RWPE2 (cell line): ENCODE measurements at places on chromosomes 1 and 21.

DNA sequence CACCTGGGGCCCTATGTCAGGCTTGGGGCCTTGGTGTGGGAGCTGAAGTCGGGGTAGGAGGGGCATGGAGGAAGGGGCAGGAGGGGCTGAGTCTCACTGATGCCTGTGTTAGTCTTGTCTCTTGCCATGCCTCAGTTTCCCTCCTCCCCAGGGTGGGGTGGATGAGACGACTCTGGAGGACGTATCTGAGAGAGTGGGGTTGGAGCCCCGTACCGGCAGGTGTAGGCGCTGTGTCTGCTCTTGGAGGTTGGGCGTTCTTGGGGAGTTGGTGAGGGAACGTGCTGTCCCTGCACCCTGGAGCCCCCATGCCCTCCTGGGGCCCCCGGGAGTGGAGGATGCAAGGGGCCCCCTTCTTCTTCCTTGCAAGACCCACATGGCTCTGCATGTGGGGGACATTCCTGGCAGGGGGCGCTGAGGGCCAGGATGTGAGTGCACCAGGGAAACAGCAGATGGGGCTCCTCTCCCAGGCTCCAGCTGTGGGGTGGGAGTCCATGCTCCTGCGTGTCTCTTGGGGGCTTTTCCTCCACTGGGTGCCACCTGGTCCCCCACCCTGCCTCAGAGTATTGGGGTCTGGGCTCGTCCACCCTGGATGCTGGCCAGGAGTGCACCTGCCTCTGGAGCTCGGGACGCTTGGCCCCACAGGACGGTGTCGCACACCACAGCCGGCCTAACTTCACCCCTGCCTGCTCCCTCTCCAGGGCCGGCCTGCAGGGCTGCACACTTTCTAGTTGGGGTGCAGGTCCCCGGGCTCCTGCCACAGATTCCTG, 1.4 kb upstream of the TNFRSF14 start:
- no peak for DNase-seq

DNA sequence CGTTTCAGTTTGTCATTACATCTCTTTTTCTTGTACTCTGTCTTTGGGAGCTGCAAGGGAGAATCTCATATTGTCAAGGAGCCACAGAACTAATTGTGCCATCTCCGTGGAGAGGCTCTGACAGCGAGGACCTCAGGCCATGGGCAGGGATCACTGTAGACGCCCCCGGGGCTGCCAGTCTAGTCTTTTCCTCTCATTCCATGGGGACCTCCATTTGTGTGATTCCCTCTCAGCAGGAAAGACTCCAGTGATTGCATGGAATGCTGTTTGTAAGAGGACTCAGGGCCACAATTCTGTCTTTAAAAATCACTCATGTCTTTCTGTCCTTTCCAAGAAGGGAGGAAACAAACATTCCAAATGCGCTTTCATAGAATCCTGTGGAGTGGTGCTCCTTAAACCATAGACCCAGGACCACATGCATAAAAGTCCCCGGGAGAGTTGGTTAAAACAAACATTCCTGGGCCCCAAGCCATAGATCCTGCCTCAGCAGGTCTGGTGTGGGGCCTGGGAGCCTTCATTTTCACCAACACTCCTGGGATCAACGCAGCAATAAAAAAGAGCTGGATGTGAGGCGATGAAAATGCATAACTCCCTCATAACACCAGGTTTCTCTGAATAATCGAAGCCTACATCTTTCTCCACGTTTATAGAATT, 104.5 kb downstream of the ZP4 start:
- no peak for DNase-seq

DNA sequence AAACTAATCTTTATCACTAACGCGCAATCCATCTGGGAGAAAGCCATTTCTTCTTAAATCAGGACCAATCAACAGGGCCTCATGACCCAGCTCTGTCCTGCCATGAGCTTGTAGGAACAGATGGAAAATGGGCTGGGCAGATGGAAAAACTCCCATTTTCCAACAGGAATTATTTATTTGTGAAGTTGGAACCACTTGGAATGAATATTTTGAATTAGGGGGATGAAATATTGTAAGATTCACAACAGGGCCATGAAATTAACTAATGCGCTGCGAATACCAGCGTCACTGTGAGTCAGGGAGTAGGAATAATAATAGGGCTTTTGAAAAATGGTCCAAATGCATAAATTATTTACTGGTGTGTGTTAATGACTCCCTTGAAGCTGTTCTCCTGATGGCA, 53.1 kb upstream of the CYP2J2 start:
- DNase-seq, result no peak

DNA sequence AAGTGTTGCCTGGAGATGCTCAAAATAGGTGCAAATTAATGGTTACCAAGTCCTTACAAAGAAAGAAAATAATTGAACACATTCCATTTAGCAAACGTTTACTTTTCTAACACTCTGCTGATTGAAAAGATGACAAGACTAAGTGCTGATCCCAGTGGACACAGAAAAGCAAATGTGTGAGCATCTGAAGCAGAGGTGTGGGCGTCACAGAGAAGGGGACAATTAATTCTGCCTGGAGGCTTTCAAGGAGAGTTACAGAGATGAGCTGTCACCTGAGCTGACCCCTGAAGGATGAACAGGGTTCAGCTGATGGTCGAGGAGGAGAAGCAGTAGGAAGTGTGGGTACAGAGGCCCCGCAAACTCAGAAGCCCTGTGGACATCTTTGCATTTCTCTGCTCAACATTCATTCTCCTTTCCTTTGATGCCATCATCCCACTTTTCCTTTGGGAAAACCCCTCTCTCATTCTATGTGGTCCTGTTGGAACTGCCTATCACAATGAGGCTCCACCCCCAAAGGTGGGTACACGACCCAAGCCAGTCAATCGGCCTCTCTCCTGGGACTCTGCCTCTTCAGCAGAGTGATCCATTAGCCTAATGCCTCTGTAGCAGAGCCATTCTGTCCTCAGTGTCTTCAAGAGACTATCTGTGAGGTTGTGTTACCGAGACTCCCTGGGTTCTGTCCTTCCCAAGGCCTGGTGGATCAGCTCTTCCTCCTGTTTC, 17.2 kb upstream of the PLA2G2E start:
- no peak for DNase-seq

DNA sequence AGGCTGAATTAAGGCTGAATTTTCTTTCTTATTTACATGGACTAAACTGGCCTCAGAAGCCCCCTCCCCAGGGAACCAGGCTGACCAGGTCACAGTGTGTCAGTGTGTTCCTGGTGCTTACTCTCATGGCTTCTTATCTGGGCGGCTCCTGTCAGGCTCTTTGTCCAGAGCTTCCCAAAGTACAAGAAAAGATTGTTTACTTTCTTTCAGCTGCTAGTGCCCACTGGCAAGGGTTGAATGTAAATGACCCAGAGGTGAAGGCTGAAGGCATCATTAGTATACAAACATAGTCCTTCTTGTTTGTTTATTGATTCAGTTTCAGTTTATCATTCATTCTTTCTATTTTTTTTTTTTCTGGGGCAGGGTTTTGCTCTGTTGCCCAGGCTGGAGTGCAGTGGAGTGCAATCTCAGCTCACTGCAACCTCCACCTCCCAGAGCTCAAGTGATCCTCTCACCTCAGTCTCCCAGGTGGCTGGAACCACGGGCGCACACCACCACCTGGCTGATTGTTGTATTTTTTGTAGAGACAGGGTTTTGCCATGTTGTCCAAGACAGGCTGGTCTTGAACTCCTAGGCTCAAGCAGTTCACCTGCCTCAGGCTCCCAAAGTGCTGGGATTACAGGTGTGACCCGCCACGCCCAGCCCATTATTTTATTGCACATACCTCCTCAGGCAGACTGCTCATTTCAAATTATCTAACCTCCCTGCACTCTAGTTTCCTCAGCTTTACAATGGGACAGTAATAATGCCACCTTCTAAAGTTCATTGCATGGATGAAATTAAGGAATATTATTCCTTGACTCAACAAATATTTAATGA, 9.8 kb upstream of the KDM4A start:
- DNase-seq, result no peak

GRCh38 chr1:155018617-155019348, 14.8 kb downstream of the DCST2 start:
- DNase-seq, result peak; percentile 34

GRCh38 chr1:204588826-204589225, 72.6 kb downstream of the MDM4 start:
- no peak for DNase-seq

GRCh38 chr1:228022571-228023293, 15.9 kb downstream of the WNT3A start:
- peak; percentile 15 for DNase-seq
